Thoracic aorta (tissue), 2 donors: ENCODE measurements at places on chromosomes 7 and 10.

DNA sequence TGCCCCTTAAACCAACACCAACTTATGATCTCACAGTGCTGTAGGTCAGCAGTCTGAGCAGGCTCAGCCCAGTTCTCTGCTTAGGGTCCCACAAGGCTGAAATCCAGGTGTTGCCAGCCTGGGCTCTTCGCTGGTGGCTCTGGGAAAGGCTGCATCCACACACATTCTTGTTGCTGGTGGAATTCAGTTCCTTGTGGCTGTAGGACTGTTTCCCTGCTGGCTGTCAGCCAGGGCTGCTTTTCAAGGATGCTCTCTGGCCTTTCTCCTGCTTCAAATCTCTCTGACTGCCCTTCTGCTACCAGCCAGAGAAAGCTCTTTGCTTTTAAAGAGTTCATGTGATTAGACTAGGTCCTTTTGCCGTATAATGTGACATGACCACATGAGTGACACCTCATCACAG, 15.3 kb downstream of the POLL start:
- DNase-seq, result no peak

GRCh38 chr7:131105799-131106680, 221.6 kb upstream of the MKLN1 start:
- peak; percentile 60 for DNase-seq

DNA sequence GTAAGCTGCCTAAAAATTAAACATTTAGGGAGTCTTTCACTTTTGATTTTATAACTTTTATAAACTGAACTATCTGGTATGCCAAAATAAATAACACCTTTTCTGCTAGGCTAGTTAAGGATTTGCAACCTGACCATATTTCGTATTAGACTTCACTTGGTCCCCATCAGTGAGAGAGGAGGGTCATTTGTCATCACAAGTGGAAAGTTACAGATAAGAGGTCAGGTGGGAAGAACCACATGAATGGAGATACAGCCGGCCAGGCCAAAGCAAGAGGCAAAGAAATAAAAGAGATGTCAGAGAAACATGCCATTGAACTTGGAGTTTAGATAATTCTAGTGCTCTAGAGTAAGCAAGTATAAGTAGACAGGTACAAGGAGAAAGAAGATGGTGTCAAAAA, 44.5 kb upstream of the STMP1 start:
- DNase-seq, result no peak

DNA sequence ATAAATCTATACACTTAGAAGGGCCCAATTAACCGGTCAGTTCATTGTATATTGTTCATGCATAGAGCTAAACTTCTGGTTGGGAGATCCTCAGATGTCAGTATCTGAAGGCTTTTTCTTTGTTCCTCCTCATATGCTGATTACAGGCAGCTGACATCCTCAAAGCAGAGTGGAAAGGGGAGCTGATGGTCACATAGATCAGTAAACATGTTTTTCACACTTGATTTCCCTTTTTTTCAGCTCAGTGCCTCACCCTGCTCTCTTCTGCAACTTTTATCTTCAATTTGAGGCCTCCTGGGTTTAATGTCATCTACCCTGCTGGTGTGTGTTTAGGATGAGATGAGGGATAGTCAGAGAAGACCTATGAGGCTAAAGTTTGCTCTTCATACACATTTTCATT, 297.9 kb upstream of the FZD1 start:
- DNase-seq, result no peak

- no peak for DNase-seq
These were observed 60.4 kb upstream of the ADO start for GRCh38 chr10:62744136-62744535.

GRCh38 chr7:26880852-26881251, 16.5 kb upstream of the SKAP2 start:
- DNase-seq, result no peak

DNA sequence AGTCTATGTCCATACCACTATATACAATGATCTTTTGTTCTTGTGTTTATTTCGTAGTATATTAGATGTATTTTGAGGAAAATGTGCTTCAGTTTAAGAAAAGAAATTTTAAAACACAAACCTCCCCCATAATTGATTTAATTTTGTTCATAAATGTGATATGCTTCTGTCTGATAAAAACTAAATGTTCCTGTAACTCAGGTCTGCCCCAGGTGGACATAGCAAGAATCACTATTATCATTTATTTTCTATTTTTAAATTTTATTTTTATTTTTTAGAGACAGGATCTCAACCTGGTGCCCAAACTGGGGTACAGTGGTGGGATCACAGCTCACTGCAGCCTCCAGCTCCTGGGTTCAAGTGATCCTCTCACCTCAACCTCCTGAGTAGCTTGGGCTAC, 43.2 kb downstream of the BEND7 start:
- DNase-seq, result no peak

DNA sequence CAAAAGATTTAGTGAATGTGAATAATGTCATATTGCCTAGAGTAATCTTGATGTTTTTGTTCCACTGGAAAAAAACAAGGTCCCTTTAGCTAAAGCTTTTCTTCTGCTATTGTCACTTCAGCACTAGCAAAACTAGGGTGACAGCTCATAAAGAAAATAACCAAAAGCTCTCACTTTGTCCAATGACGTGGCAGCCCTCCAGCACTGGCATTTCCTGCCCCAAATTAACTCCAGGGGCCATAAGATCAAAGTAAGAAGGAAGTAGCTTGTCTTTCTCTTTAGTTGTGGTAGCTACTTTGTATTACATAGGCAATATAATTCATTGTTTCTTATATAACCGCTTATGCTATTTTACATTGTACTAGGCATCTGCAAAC, 47.3 kb downstream of the LRRN3 start:
- peak; percentile 20 for DNase-seq

GRCh38 chr10:88270871-88271713, 312.0 kb downstream of the RNLS start:
- no peak for DNase-seq

GRCh38 chr10:20977300-20977699, 80.2 kb upstream of the NEBL start:
- no peak for DNase-seq

DNA sequence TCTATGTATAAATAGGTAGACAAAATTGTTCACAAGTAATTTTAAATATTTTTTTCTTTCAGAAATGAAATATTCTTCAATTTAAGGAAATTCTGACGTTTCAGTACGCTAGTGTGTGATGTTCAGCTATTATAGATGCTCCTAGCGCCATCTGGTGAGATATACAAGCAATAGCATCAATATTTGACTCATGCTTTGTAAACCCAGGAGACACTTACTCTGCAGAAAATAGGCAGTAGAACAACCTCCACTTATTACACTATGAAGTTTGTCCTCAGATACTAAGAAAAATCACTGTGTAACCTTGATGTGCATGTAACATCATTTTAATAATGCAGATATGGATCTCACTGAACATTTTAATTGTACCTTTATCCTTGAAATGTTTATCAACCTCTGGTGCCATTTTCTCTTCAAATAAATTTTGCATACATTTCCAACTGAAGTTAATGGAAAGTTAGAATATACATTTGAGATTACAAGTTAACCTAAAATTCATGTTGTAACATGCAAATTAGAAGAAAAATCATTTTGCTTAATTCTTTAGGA, 151.5 kb upstream of the FAM3C start:
- DNase-seq, result no peak

DNA sequence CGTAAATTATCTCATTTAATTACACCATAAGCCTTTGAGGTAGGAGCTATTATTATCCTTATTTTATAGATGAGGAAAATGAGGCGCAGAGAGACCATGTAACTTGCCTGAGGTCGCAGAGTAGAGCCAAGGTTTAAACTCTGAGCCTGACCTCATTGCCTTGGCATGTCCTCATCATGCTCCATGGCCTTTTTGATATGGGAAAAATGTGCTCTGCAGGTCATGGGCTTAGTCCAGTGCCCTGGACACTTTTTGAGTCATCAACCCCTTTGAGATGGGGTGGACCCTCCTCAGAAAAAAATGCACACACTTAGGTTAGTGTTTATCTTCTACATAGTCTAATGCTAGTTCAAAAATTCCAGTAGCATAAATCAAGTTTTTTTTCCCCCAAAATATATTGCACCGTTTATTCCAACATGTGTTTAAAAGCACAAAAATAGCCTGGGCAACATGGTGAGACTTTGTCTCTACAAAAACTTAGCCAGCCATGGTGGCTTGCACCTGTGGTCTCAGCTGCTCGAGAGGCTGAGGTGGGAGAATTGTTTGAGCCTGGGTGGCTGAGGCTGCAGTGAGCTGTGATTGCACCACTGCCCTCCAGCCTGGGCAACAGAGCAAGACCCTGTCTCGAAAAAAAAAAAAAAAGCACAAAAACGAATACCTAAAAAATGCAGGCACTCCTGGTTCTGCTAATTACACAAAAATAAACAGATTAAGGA, 28.6 kb upstream of the TMEM178B start:
- DNase-seq, result no peak

- DNase-seq, result no peak
These were observed 38.0 kb upstream of the EMX2 start for GRCh38 chr10:117504562-117504961.

DNA sequence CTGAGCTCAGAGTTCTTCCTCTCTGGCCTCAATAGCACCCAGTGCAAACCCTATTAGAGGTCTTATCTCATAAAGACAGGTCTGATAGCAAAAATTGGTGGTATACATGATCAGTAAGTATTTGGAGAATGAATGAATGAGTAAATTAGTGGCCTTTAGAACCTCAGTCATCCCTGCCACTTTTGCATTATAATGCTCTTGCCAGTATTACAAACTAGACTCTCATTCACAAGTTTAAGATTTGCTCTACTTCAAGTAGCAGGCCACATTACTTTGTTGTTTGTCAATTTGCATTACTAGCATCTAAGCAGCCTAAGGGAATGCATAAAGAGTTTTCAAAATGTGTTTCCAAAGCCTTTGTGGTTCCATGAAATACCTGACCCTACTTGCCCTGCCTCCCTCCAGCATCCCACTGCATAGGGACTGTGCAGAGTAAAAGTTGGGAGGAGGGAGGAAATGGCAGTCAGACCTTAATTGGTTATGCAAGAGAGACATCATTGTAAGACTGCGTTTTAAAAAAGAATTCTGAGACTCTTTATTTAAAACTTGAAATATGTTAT, 21.3 kb downstream of the TSPAN12 start:
- DNase-seq, result no peak

GRCh38 chr10:110218632-110219031, 11.2 kb downstream of the MXI1 start:
- DNase-seq, result no peak

DNA sequence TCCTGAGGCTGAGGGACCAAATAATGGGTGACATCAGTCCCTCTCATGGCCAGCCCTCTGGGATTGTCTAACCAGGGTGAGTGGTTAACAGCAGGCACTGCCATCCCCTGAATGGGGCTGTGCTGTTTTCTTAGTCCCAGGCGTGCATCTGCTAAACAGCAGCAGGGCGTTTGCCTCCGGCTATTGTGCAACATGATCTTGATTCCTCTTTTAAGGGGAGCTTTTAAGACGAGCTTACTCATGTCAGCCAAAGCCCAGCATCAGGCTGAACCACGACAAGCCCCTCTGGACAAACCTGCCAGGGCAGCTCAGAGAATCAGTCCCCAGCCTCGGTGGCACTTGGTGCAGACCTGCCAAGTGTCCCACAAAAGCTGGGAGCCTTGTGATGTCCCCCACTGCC, 16.2 kb upstream of the IGFBP3 start:
- DNase-seq, result no peak

DNA sequence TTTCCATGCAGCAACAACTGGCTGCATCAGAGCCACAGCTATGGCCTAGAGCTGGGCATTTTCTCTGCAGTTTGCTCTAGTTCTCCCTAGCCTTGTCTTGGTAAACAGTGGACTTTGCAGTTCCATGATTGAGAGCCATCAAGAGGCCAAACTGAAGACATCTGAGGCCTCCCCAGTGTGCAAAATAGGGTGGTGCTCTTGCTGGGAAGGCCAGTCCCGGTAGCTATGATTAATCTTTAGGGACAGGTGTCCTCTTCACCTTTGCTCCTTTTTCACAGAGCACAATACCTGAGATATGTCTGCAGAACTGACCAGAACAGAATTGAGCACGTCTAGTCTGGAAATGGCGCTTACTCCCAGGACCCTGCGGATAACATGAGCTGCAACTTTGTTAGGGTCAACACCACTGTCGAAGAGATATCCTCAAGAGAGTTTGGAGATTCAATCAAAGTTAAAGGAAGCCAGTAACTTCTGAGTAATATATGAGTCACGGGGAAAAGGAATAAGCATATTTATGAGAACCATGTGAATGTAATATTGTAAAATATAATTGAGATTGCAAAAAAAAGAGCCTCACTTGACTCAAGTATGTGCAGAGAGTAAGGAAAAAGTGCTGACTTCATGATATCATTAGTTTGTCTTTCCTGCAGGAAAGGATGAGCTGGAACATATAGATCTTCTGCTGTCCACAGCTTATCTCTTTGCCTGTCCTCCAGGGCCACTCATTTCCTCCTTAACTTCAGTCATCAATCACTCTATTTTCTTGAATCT, 76.7 kb downstream of the ANK3 start:
- no peak for DNase-seq

- DNase-seq, result no peak
These were observed 21.0 kb upstream of the ASB15 start for GRCh38 chr7:123580406-123581161.

DNA sequence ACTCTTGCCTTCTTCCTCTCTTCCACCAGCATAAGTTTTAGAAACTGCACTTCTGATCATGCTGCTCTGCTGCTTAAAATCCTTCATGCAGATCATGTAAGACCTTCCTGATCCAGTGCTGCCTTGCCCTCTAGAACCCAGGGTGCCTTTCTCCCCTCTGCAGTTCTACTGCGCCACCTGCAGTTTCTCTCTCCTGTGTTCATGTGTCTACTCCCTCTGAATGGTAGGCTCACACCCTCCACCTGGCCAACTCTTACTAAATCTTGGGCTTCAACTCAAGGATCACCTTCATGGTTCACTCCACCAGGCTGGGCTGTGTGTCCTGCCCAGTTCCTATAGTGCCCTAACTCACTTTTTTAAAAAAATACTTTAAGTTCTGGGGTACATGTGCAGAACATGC, 174.6 kb upstream of the ITGB1 start:
- DNase-seq, result no peak

- no peak for DNase-seq
These were observed 98.2 kb downstream of the RNF216 start for GRCh38 chr7:5683280-5683670.

GRCh38 chr10:63539994-63540393, 18.8 kb downstream of the REEP3 start:
- no peak for DNase-seq

GRCh38 chr10:70228491-70228890, 4.7 kb downstream of the PPA1 start:
- DNase-seq, result no peak

GRCh38 chr10:132560241-132560731, 22.7 kb downstream of the INPP5A start:
- no peak for DNase-seq

DNA sequence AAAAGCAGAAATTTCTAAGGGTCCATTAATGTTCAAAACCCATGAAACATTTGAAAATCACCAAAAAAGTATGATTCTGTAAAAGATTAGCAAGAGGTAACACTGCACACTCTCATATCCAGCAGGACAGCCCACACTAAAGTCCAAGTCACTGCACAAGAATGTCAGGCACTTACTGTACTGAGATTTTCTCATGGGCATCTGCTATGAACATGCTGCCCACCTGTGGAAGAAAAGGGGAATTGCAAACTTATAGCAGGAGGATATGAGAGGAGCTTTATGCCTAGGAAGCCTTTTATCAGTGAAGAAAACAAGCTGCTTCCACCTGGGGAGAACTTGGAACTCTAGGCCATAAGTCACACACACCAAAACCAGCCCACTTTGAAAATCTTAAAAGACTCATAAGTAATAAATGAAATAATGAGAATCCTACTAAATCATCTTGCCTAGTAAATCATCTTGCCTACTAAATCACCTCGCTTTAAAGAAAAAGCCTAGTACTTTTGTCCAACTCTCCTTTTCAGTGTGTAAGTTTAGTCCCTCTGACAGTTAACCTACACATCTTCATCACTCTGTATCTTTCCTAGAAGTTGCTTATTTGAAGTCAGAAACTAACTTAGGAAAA, 46.1 kb downstream of the ARMH3 start:
- peak; percentile 11 for DNase-seq
